PC-9 (cell line): ENCODE measurements at places on chromosomes 2 and 18. TPM values are rescaled to one million over a fixed set of nuclear protein-coding genes. Genes with fewer than 3 reads are reported as not detected.

DUSP19 gene
- 6.2 and 8.6 TPM in 2 replicates for total RNA-seq

SKOR2 gene
- total RNA-seq, result not detected in 2 replicates

MC5R gene
- not detected in 2 replicates for total RNA-seq

TSHZ1 gene
- 6.5 and 7.4 TPM in 2 replicates for total RNA-seq

MXD1 gene
- 8.5 and 8.8 TPM in 2 replicates for total RNA-seq

TTC32 gene
- 27.9 and 36.2 TPM in 2 replicates for total RNA-seq

PTH2R gene
- not detected in 2 replicates for total RNA-seq

IL1RL2 gene
- 1.2 and 1.9 TPM in 2 replicates for total RNA-seq

CTAGE1 gene
- total RNA-seq, result not detected in 2 replicates

SLC40A1 gene
- total RNA-seq, result 8.0 and 8.2 TPM in 2 replicates

MEP1B gene
- not detected in 2 replicates for total RNA-seq

SCN9A gene
- total RNA-seq, result 3.4 and 5.2 TPM in 2 replicates

BOLA3 gene
- 28.2 and 30.4 TPM in 2 replicates for total RNA-seq

ST6GAL2 gene
- not detected in 2 replicates for total RNA-seq

PTPRN gene
- not detected in 2 replicates for total RNA-seq

IGFBP5 gene
- 5.5 and 10.0 TPM in 2 replicates for total RNA-seq

HES6 gene
- 8.4 and 14.3 TPM in 2 replicates for total RNA-seq

PROKR1 gene
- not detected in 2 replicates for total RNA-seq

TRIM43 gene
- total RNA-seq, result not detected in 2 replicates

MBD2 gene
- total RNA-seq, result 72.0 and 80.9 TPM in 2 replicates
